CD8-positive, alpha-beta T cell (primary cell): ENCODE measurements at places on chromosomes 3 and 15.

GRCh38 chr3:3192286-3192675 lies 12.8 kb upstream of the CRBN start:
- no peak for DNase-seq

- no peak for DNase-seq
Observed at GRCh38 chr15:101615986-101616848, 36.0 kb downstream of the TM2D3 start.

- DNase-seq = no peak
Observed at GRCh38 chr3:174275336-174275735, 583.8 kb upstream of the NAALADL2 start.

DNA sequence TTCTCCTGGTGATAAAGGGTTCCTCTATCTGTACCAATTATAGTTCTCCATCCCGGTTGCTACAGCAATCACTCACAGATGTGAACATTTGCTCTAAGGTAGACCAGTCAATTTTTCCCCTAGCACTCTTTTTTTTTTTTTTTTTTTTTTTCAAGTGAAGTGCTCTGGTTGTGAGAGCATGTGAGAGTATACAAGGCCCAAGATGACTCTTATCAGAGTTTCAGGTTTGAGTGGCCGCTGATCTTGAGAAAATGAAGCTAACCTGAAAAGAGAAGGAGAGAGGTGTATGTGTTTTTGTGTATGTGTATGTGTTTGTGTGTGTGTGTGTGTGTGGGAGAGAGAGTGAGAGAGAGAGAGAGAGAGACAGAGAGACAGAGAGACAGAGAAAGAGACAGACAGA lies 44.4 kb upstream of the OTOL1 start:
- DNase-seq = no peak

DNA sequence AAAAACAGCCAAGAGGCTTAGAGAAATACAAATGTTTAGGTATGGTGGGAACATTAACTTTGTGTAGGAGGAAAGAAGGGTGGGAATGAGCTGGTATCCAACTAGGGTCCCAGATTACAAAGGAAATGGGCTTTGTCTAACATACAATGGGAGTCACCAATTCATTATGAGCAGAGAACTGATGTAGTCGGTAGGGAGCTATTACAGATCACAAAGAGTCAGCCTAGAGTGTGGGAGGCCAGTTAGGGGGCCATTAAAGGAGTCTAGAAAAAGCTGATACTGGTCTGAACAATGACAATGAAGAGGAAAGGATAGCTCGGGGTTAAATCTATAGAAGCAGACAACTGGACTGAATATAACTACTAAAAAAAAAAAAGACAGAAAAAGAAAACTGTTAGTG lies 15.5 kb downstream of the ANO10 start:
- no peak for DNase-seq
